Suppressor macrophage treated with lipopolysaccharide for 4 hours (primary cell): ENCODE measurements at places on chromosomes 7 and 10.

- DNase-seq = no peak
Observed at GRCh38 chr10:26697922-26698608, 564 bp downstream of the PDSS1 start.

GRCh38 chr7:142319970-142320369 is 62.1 kb upstream of the PRSS58 start:
- no peak for DNase-seq

DNA sequence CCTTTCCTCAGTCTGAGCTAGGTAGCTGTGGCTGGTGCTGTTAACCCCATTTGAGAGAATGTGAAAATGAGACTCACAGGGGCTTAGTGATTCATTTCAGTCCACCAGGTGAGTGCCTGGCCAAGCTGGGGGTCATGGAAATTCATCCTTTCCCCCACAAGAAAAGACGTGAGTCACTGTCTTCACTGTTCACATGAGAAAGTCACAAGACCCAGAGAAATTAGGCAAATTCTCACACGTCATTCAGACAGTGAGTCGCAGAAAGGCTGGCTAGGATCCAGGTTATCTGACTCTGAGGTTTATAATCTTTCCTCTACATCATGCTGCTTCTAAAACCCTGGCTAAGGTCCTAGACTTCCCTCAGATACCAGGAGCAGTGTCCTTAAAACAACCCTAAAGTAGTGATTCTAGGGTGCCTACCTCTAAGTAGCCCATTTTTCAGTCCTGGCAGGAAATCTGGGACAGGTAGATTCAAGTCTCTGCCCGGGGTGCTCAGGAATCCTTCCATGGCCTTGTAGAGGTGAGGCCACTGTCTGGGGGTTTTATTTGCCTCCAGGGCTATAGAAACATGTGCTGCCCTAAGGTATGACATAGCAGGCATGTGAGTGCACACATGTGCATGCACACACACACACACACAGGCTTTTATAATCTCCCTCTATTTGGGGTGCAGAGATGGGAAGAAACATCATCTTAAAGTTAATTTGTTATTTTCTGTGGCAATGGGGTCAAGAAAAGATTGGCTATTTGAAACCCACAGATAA is 427.9 kb upstream of the CELF2 start:
- peak; percentile 22 for DNase-seq

GRCh38 chr10:4453950-4454349 is 372.1 kb upstream of the AKR1E2 start:
- peak; percentile 6 for DNase-seq

DNA sequence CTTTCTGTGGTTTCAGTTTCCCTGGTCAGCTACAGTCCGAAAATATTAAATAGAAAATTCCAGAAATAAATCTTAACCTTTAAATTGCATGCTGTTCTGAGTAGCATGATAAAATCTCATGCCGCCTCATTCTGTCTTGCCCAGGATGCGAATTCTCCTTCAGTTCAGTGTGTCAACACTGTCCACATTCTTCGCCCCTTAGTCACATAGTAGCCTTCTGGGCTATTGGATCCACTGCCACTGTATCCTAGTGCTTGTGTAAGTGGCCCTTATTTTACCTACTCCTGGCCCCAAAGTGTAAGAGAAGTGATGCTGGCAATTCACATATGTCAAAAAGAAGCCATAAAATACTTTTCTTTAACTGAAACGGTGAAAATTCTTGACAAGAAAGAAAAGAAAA is 129.6 kb downstream of the ZWINT start:
- DNase-seq = no peak

- no peak for DNase-seq
Observed at GRCh38 chr10:91596825-91597196, 36.1 kb downstream of the PPP1R3C start.

- DNase-seq = no peak
Observed at GRCh38 chr10:78752708-78753107, 316.1 kb upstream of the ZMIZ1 start.

GRCh38 chr10:122674781-122675180 is 24.9 kb downstream of the C10orf120 start:
- no peak for DNase-seq
